ENCODE measurements at places on chromosomes 12 and 14.

DNA sequence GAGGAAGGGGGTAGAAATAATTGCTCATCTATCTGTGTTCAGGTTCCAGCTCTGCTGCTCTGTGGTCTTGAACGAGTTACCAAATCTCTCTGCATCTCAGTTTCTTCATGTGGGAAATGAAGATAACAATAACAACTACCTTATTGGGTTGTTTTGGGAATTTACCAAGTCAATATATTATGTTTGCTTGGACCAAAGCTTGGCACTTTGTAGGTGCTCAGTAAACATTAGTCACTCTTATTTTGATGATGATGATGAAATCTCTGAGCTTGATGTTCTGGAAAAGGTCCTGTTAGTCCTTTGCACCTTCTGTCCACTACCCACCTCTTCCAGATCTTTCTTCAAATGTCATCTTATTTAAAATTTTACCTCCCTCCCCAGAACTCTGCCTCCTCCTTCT lies 15.9 kb downstream of the RPH3A start:
- no peak for DNase-seq

DNA sequence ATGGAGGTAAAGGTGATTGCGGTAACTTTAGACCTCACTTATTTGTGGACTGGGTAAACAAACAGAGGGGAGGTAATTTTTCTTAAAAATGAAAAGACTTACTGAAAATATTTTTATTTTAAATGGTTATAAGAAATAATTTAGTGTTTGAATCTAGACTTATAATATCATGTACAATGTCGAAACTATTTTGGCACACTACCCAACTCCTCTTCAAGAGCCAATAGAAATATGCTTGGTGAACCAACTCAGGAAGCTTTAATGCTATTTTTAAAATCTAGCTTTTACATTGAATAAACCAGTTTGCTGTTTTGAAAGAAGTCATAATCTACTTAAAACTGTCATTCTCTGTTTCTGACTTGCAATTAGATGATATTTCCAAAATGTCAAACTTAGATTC lies 175.8 kb upstream of the NPAS3 start:
- DNase-seq, result no peak

- no peak for DNase-seq
These were observed 33.2 kb downstream of the KCNMB4 start for GRCh38 chr12:70399311-70399710.

GRCh38 chr12:9718968-9719367 lies 13.9 kb downstream of the CLECL1 start:
- DNase-seq, result no peak

GRCh38 chr12:86959766-86960458 lies 703.7 kb upstream of the MGAT4C start:
- no peak for DNase-seq

- no peak for DNase-seq
These were observed 19.0 kb downstream of the ADAM20 start for GRCh38 chr14:70515811-70516210.

DNA sequence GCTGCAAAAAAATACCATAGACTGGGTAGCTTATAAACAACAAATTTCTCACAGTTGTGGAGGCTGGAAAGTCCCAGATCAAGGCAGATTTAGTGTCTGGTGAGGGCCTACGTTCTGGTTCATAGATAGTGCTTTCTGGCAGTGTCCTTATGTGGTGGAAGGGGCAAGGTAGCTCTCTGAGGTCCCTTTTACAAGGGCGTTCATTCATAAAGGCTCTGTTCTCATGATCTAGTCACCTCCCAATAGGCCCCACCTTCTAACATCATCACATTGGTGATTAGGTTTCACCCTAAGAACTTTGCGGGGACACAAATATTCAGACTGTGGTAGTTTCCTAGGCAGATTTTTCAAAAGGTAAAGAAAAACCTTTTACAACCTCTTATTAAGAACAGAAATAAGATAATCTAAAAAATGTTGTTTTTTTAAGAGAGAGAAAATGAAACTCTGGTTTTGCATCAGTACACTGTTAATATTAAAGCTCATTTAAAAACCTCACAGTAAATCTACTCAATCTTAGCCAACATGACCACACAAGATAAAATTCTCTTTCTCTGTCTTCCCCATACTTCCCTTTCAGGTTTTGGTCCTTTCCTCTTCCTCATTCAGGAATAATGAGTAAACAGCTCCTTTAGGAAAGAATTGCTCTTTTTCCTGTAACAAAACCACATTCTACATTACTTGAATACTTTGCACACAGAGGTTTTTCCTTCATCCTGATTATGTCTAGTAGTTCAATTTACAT lies 117.5 kb downstream of the UNC79 start:
- DNase-seq, result no peak

DNA sequence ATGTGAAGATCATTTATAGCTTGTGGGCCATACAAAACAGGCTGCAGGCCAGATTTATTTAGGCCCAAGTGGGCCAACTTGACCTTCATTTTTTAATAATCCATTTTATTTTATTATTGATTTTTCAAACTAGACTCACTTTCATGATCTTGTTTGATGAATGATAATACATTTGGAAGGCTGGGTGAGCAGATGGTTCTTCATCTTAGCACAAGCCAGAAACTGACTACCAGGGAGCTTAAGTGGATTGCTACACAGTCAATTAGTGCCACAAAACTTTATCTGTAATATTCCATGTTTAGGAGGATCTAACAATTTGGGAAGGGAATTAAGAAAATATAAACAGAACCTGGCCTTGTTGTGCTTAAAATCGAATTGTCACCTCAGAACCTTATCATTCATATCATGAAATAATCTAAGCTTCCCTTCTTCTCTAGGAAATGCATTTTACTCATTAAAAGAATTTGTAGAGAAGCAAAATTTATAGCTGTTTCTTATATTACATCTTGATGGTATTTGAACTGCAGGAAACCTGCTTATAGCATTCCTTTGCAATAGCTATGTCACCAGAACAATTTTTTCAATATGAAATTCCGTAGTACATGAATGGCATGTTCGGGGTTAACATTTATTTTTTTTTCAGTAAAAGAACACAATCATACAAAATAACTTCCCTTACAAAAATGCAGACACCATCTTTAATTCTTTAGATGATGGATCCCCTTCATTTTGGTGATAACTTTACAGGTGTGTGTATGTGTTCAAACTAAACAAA lies 62.0 kb upstream of the CSRP2 start:
- no peak for DNase-seq

GRCh38 chr12:54683398-54683797 lies 35.2 kb upstream of the DCD start:
- no peak for DNase-seq

GRCh38 chr12:87054226-87054625 lies 798.0 kb upstream of the MGAT4C start:
- no peak for DNase-seq

- DNase-seq, result no peak
These were observed 156.5 kb downstream of the PAWR start for GRCh38 chr12:79534029-79534867.

DNA sequence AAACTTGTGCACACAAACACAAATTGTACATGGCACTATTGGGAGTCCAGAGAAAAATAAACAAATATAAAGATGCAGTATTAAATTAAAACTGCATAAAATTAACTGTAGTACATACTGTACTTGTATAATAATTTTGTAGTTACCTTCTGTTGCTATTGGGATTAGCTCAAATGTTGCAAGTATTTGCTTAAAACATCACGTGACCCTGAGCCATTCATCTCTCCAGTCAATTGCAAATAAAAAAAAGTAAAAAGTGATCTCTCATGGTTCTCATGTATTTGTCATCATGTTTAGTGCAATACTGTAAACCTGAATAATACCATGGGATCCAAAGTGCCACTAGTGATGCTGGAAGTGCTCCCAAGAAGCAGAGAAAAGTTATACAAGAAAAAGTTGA lies 88.1 kb upstream of the NAV3 start:
- DNase-seq, result no peak

DNA sequence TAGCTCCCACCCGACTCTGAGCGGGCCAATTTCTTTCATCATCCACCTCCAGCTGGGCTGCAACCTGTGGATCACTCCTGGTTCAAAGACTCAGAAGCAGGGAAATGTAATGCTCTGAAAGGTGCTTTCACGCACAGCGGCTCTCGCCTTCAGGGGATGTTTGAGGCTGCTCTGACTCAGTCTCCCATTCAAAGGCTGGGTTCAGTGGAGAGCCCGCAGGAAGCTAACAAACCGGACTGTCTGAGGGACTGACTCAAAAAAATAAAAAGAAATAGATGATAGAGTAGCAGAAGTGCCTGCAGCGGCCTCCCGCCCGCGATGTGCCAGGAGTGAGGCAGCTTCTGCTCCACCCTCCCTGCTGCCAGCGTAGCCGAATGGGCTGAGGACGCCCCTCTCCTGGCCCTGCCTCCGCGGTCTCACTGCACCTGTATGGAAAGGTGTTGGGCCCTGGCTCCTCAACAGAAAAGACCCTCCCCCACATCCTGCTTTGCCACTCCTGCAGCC lies 98.0 kb downstream of the GCH1 start:
- no peak for DNase-seq

GRCh38 chr14:71745072-71745471 lies 187.2 kb upstream of the RGS6 start:
- no peak for DNase-seq

DNA sequence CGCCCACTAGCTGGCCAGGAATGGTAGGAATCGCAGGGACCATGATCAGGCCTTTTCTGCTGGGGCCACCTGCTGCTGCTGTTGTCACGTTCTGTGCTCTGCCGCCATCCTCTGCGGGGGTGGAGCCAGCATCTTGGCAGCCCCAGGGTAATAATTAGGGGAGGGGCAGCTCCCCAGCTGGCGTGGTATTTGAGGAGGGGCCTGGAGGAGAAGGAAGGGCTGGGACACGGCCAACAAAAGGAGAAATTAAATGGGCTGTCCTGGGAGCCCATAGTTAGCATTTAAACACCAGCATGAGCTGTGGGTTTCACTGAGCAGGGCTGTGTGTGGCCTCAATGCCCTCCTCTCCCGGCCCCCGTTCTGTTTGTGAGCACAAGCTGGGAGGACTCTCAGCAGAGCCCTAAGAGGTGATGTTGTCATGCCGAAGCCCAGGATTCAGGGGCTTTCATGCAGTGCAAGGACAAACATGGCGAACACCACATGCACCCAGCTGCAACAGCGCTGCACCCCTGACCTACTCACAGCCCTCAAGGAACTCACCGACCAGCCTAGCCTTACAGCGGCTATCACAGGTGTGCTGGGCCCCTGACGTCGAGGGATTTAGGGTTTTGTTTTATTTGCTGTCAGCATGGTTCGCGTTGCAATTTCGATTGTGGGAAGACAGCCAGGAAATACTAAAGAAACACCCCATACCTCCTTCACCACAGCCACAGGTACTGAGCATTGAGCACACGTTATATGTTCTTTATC lies 324.3 kb downstream of the CACNA1C start:
- no peak for DNase-seq

DNA sequence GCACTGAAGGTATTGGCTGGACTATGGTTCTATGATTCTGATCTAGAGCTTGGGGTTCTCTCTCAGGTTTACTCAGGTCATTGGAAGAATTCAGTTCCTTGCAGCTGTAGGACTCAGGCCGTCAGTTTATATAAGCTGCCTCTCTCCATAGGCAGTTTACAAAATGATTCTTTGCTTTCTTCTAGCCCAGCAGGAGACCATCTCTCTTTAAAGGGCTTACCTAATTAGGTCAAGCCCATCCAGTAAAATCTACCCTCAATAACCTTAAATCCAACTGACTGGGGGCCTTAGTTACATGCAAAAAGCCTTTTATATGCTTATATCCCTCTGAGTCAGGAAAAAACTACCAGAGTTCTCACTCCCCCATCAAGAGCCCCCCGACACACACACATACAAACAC lies 80.5 kb upstream of the GARIN6 start:
- no peak for DNase-seq

DNA sequence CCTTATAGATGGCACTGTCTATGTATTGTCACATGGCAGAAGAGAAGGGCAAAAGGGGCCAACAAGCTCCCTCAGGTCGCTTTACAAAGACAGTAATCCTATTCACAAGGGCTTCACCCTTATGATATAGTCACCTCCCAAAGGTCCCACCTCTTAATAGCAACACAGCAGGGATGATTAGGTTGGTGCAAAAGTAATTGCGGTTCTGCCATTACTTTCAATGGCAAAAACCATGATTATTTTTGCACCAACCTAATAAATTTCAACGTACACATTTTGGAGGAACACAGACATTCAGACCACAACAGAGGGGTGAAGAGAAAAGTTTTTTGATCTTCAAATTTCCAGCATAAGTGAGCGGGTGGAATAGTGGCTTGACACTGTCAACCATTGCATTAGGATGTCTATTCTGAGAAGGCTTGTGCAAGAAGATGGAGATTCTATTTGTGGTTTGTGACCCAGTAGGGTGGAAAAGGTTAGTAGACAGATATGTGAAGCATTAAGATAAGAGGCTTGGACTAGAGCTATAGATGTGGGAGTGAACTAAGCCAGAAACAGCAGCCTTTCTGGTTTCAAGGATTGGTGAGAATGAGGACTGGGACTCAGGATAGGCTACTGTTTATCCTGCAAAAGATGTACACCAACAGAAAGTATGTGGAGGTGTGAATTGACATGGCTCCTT lies 75.5 kb upstream of the CPSF6 start:
- DNase-seq, result no peak

GRCh38 chr12:3684449-3685051 lies 68.4 kb downstream of the CRACR2A start:
- DNase-seq, result no peak

DNA sequence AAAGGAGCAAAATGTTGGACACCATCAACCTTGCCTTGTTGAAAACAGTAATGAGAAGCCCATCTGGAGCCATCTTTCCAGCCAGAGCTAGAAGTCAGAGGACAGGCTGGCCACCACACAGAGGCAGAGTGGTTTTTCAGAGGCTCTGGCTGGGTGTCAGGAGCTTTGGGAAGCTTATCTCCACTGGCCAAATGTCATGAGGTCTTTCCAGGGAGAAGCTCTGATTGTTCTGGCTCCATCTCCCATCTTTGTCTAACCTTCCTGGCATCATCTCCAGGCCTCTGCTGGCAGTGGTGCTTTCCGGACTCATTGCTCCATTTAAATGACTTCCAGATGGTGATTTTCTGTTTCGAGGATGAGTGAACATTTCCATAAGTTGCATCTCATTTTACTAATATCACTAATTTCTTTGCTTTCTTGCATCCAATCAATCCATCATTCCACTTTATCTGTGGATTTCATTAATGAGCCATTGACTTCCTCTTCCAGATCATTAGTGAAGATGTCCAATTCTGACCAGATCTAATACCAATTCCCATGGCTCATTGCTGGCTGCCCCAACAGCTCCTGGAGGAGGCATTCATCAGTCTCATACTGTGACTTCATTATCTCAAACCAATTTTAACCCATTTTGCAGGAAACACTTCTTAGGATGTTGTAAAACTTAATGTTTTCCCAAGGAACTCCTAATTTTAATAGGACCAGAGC lies 35.3 kb upstream of the TMTC1 start:
- DNase-seq, result no peak

GRCh38 chr12:68631227-68631626 lies 20.5 kb downstream of the RAP1B start:
- DNase-seq, result no peak

DNA sequence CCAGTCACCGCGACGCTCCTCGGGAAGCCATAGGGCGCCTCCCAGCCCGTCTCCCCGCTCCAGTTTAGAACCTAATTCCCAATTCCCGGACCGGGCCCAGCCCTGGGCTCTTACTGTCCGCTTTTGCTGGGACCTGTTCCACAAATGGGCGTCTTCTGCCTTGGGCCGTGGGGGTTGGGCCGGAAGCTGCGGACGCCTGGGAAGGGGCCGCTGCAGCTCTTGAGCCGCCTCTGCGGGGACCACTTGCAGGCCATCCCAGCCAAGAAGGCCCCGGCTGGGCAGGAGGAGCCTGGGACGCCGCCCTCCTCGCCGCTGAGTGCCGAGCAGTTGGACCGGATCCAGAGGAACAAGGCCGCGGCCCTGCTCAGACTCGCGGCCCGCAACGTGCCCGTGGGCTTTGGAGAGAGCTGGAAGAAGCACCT lies 797 bp downstream of the UNG start:
- DNase-seq, result no peak

Measured in stimulated activated CD8-positive, alpha-beta memory T cell treated with anti-CD3 and anti-CD28 coated beads, Interleukin-15, amount 100 ng/mL, for 48 hours (primary cell).